ENCODE measurements at places on chromosomes 5 and 9. TPM values are rescaled to one million over a fixed set of nuclear protein-coding genes. Genes with fewer than 3 reads are reported as not detected.

Gene FOXD4L5
- 0.19 TPM for total RNA-seq

Gene TOPORS
- total RNA-seq: 33.9 TPM

Gene CMYA5
- total RNA-seq: 3.5 TPM

Gene MAMDC4
- 8.3 TPM for total RNA-seq

Gene PCDHB1
- total RNA-seq: 0.03 TPM

Gene C5orf58
- not detected for total RNA-seq

Gene AJM1
- total RNA-seq: not detected

GRCh38 chr5:170861917-170862766 is at the start of gene RANBP17:
Gene RANBP17, plus strand, starts transcription at chr5:170862018.
- peak; percentile 91 for DNase-seq

- DNase-seq: no peak
Measured at GRCh38 chr5:83377131-83377865, 94.2 kb upstream of the VCAN start.

DNA sequence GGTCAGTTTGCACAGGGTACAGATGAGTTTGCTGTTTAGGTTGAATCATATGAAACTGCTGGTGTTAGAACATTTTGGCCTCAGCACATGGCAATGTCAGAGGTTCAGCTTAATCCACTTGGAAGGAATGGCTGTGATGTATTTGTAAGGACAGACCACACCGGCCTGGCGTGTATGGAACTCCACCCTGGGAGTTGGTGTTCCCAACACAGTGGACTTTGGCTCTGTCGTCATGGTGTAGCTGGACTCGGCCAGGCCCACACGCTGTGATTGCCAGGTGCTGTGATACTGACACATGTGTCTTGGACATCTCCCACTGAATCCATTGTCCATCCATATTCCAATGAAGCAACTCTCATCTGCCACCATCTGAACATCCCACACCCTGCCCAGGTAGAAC is 90.3 kb downstream of the ZNF618 start:
- DNase-seq: no peak

DNA sequence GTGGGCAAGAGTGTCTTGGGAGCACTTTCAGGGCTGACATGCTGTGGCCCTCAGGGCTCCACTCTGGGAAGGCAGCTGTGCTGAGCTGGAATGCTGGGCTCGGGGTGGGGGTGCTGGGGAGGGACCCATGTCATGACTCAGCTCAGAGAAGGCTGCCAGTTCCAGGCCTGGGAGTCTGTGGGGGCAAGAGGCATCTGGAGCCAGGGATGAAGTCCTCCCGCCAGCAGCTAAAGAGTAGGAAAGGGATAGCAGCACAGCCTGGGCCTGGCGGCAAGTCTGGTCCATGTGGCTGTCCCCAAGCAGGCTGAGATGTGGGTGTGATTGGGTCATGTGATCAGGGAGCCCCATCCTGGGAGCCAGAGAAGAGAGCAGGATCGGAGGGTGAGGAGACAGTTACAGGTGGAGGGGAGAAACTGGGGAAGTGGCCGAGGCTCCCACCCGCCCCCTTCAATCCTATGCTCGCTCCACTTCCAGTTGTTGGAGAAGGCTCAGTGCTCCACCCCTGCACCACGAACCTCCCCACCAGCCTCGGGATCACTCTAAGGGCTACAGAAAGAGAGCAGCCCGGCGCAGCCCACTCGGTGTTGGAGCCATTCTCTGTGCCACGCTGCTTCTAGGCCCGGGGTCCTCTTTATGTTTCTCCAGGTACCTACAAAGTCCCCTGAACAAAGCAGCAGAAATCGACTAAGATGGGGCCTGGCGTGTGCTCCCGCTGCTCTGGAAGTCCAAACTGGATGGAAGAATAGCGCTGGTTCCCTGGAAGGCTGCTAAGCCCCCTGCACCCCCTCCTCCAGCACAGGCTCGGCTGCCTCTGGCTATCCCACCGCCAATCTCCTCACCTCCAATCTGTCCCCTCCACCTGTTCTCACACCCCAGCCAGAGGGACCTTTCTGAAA is 12.0 kb downstream of the PDGFRB start:
- no peak for DNase-seq

DNA sequence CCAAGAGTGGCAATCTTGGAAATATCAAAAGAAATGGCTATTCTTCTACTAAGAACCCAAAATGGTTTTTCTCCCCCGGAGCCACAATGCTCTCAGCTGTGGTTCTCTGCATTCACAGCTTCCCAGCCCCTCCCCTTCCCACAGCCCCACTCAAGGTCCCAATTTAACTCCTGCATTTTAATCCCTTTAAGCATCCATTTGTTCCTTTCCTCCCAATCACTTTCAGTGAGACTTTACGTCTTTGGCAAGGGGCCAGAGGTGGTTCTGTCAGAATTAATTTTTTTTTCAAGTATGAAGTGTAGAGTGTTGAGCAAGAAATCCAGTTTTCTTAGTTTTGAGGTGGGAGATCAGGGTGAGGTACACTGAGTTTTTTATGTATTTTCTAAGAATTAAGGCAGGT is 256.9 kb downstream of the GLIS3 start:
- DNase-seq: peak; percentile 58

- DNase-seq: no peak
Measured at GRCh38 chr9:70262948-70263347, 4.2 kb downstream of the SMC5 start.

DNA sequence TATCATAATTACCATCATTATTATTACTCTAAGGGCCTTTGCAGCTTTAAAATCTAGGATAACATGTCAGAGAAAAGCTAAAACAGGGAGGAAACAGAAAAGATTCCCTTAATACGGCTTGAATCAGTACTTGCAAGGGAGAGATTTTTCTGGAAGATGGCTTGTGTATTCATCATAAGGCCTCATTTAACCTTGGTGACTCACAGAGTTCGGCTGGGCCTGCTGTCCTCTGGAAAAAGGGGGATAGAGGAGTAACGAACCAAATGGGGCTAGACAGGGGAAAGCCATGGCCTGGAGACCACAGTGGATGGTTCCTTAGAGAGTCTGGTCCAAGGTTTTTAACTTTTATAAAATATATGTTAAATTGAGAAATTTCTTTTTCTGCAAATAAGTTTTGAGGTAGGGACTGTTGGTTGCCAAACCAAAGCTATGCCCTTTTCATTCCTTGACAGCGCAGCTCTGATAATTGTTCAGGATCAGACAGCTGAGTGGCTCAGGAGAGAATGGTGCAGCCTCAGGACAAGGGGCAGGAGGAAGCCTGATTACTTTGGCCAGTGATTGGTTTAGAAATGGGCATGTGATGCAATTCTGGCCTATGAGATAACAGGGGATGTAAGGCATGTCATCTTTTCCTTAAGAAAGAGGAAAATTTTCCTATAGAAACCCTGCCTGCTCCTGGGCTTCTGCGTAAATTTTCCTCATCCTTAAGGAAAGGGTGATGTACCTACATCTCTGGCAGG is 25.6 kb upstream of the GSN start:
- DNase-seq: no peak

GRCh38 chr9:89277043-89277442 is 34.0 kb upstream of the CKS2 start:
- DNase-seq: no peak

- DNase-seq: peak; percentile 12
Measured at GRCh38 chr5:121497176-121497575, 354.5 kb upstream of the FTMT start.

DNA sequence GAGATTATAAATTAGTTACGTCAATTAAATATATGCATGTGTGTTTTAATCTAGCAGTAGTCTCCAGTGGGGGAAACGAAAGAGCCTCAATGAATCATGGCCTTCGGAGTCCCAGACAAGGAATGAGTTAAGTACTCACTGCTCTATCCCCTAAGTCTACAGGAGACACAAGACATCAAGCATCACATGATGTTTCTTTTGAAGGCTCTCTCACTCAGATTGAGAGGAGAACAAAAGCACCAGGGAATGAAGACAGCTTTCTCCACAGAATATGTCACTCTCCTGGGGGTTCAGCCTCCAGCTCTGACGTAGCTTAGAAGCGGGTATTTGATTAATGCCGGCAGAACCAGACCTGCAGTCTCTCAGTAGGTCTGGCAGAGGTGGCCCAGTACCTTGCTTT is 381.4 kb downstream of the ACTL7B start:
- peak; percentile 2 for DNase-seq

- no peak for DNase-seq
Measured at GRCh38 chr5:168792678-168793077, 213.5 kb upstream of the PANK3 start.

DNA sequence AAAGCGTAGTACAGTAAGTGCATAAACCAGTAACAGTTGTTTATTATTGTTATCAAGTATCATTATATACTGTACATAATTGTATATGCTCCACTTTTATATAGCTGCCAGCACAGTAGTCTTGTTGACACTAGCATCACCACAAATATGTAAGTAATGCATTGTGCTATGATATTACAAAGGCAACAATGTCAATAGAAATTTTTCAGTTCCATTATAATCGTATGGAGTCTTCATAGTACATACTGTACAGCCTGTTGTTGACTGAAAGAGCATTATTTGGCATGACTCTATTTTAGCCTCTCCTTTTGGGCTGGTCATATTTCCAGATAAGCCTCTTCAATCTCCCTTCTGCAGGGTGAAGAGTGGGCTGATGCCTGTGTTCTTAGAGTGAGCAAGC is 40.4 kb downstream of the CFAP95 start:
- no peak for DNase-seq

DNA sequence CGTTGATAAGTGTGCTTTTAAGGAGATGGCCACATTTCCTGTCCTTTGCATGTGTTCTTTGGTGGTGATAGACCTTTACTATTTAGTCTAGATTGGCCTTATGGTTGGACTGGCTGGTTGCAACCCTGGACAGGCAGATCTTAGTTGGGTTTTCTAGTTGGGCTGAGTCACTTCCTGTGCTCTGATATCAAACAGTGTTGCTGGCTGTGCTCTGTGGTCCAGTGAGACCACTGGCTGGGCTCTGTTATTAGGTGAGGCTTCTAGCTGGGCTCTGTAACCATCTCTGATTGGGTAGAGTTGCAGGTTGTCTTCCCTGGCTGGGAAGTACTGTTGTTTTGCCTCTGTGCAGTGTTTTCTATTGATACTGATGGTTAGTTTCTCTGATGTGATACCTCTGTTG is 432.5 kb downstream of the LRRC70 start:
- DNase-seq: no peak

All from neural progenitor cell (in vitro differentiated cells).